Stimulated activated CD8-positive, alpha-beta memory T cell treated with anti-CD3 and anti-CD28 coated beads, Interleukin-7, amount 100 ng/mL, for 1 hour (primary cell): ENCODE measurements at places on chromosomes 4 and X.

- no peak for DNase-seq
Observed at GRCh38 chrX:106897259-106897658, 5.9 kb downstream of the RIPPLY1 start.

DNA sequence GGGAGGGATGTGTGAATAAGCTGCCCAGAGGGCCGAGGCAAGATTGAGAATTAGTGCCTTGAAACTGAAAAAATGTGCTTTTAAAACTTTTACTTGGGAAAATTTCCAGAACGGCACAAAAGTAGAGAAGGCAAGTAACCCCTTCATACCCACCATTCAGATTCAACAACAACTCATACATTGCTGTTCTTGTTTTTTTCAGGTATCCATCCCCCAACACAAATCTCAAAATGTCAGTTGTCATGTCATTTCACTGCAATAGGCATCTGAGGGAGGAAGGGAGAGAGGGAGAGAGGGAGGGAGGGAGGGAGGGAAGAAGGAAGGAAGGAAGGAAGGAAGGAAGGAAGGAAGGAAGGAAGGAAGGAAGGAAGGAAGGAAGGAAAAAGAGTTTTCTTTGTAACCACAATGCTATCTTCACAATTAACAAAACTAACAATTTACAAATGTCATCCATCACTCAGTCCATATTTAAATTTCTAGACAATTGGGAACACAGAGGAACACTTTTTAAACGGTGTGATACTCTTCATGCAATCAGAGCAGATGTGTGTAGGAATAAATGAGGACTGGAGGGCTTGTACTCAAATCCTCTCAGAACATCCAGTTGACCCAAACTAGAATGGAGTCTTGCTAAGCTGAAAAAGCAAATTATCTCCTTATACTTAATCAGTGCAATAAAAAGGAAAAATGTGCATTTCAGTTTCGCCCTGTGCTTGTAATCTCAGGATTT is 54.8 kb upstream of the ADGRG2 start:
- no peak for DNase-seq

- no peak for DNase-seq
Observed at GRCh38 chrX:140701480-140701879, 8.1 kb upstream of the LINC00632 start.

DNA sequence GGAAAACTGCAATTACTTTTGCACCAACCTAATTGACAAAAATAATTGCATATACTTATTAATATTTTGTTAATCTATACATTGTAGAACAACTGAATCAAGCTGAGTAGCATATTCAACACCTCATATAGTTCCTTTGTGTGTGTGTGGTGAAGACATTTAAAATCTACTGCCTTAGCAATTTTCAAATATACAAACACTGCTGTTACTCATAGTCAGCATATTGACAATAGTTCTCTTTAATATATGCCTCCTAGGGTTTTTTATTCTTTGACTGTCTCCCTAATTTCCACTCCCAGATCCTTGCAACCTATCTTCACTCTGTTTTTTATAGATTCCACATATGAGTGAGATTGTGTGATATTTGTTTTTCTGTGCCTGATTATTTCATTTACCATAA is 426.8 kb downstream of the PPARGC1A start:
- DNase-seq = no peak

DNA sequence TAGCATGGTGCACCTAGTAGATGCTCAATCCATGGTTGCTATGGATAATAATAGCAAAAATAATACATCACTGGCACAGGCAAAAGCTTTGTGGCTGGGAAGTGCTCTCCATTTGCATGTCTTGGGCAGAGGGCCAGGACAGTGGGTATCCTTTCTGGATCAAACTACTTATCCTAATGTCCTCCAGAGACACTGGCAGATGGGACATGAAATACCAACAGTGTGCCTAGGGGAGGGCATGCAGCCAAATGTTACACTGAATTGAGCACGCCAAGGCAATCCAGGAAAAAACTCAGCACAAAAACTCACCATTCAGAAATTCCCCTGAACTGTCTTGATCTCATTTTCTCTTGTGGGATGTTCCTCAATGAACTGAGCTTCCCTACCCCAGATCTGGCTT is 98.6 kb upstream of the SCML1 start:
- DNase-seq = no peak

- no peak for DNase-seq
Observed at GRCh38 chr4:169640261-169640870, 20.0 kb downstream of the CLCN3 start.

GRCh38 chrX:45557387-45557786 is 356.7 kb upstream of the DIPK2B start:
- no peak for DNase-seq

- DNase-seq = no peak
Observed at GRCh38 chr4:110915301-110915700, 292.4 kb upstream of the PITX2 start.

- no peak for DNase-seq
Observed at GRCh38 chr4:57494821-57495220, 384.6 kb upstream of the IGFBP7 start.

- no peak for DNase-seq
Observed at GRCh38 chr4:99894998-99895397, 771 bp upstream of the LAMTOR3 start.

DNA sequence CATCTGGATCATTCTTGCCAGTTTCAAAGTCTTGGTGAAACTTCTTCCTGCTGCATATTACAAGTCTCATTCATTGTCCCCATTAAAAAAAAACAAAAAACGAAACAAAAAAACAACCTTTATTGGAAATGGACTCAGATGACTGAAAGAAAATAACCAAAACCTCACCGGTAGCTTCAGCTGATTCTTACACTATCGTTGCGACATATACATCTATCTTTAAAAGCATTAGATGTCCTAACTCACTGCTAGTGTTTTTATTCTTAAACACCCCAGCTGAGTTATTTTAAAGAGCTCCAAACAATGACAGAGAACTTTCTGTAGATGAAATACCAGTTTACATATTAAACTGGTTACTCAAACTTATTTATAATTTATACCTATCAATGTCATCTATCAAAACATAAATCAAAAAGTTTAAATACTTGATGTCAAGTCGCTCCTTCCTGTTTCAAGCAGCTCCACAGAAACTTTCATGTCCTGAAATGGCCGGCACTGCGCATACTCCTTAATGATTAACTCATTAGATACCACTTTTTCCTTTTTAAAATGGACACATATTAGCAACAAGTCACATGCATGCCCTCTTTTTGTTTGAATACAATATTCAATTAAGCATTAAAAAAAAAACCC is 87.2 kb downstream of the HPRT1 start:
- DNase-seq = no peak

- DNase-seq = no peak
Observed at GRCh38 chr4:90503677-90504076, 376.5 kb downstream of the CCSER1 start.

- no peak for DNase-seq
Observed at GRCh38 chr4:21041708-21042107, 341.4 kb downstream of the PACRGL start.

- no peak for DNase-seq
Observed at GRCh38 chrX:26789751-26790150, 573.8 kb downstream of the MAGEB5 start.

DNA sequence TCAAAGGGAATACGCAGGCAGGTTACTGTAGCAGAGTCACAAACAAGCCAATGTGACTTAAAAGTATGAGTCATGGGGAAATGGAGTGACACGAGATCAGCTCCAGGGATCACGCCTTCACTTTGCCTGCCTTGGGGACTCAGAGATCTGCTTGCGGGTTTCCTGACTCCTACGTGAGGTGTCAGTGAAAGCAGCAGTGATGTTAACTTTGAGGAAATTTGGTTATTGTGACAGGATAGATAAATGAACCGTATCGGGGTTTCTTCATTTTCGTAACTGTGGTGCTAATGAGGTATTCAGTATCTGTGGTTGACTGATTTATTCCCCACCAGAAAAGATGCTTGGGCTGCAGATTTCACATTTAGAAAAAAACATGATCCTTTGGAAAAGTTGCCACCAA is 383.3 kb upstream of the ZFP42 start:
- no peak for DNase-seq

DNA sequence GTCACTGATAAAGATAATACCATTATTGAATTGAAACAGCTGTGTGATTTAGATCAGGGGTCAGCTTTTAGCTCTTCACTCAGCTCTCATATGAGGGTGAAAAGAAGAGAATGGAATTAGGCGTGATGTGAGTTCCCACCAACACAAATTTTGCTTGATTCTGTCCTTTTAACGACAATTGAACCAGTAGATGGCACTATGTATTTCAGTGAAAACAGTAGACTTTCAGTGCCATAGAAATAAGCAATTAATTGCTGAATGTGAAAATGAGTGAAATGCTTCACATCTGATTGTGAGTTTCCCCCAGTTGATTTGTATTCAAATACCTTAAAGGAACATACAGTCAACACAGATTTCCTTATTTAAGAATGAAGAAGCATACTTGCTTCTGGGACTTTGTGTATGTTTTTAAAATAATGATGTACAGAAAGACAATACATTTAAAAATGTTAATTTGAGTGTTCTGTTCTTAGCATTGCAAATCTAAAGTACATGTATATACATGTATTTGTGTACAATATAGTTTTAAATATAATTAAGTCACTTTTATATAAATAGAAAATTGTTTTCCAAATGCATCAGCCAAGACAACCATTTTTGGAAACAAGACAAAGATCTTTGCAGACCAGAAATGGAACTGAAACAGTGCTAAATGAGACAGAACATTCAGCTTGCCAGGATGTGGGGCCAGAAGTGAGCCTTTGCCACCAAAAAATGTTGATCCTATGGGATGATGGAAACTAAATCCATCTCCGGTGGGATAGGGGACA is 178.8 kb downstream of the SNCA start:
- no peak for DNase-seq

GRCh38 chrX:134619838-134620237 is 38.4 kb downstream of the PLAC1 start:
- no peak for DNase-seq

DNA sequence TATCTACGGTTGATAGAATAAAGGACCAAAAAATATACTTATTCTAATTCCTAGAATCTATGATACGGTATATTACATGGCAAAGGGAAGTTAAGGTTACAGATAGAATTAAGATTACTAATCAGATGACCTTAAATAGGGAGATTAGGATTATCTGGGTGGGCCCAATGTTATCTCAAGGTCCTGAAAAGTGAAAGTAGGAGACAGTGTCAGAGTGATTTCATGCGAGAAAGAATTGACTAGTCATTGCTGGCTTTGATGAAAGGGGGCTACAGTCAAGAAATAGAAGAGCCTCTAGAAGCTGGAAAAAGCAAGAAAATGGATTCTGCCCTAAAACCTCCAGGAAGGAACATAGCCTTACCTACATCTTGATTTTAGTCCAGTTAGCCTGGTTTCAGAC is 176.9 kb upstream of the PPP1R2C start:
- DNase-seq = no peak

GRCh38 chr4:45741897-45742296 is 382.0 kb downstream of the GABRG1 start:
- no peak for DNase-seq

- no peak for DNase-seq
Observed at GRCh38 chrX:110420771-110421499, 62.3 kb downstream of the RTL9 start.

GRCh38 chr4:119725688-119726330 is 97.2 kb upstream of the PDE5A start:
- no peak for DNase-seq

DNA sequence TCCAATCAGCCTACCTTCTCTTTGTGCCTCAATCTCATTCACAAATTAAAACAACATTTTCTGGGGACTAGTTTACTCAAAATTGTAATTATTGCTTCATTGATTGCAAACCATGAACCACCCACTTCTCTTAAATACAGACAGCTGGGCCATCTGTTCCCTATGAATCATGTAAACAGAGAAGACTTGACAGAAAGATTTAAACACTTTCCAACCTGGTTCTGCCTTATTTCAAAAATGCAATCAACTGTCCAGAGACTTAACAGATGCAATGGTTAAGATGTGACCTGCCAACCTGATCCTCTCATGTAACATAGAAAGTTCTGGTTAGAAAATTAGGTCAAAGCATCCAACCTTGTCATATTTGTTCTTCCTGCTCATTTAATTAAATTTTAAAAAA is 20.8 kb upstream of the SERTM2 start:
- DNase-seq = no peak

- no peak for DNase-seq
Observed at GRCh38 chr4:1610791-1611500, 73.2 kb downstream of the FAM53A start.

DNA sequence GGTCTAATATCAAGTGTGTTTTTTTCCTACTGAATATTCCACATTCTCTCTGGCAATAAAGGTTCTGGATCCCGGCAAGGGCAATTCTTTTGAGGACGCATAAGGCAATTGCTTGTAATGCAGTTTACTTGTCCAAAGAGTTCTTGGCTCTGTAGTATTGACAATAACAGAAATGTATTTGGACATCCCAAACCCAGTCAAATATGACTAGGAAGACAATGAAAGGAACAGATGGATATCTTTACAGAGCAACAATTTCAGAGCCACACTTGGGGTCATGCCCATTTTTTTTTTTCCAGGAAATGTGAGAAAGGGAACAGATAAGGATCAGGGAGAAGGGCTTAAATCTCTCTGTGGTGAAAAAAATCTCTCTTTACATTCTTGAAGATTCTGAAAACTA is 12.2 kb downstream of the GK2 start:
- DNase-seq = no peak

DNA sequence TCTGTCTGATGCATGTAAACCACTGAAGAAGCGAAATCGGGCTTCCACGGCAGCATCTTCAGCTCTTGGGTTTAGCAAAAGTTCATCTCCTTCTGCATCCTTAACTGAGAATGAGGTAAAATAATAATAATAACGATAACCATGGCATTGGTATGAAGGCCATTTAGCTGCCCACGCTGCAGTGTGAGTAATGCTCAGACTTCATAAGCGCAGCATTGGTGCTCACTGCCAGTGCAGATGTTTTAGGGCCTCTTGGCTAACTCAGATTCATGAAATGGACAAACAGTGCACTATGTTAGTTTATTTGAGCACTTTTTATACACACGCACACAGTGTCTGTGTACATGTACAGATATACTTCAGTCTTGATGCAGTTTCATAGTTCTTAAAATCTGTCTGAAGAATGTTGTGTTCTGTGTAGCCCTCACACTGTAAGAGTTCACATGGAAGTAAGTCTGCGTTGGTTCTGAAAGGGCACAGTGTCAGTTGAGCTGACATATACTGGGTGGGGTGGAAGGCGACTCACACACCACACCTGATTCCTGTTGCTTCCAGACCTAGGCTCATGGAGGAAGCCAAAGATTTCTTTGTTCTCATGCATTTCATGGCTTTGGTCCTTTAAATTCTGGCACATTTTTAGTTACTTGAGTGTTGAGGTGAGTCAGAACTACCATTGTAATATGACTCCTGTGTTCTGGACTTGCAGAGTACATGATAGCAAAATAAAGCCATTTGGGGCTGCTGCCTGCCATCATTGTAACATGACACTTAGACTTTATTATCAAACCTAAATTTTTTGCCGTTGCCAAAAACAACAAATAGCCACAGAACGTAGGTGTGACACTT is 68.7 kb downstream of the NSD2 start:
- DNase-seq = no peak

DNA sequence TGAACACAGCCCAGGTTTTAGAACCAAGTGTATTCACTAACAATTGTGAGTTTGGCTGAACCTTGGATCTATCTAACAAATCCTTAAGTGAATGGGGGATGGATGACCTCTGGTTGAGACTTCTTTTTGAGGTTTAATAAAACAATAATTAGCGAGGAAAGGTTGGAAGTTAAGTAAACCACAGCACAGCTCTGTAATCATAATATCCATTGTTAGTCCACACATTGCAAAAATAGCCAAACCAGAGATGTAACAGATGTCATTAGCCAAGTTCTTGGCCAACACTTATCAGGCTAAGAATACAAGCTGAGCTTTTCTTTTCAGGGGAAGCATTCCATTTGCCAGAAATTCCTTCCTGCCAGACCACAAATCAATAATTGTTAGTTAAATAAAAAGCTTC is 59.1 kb downstream of the FREM3 start:
- no peak for DNase-seq
